ENCODE measurements at places on chromosomes 5 and 9. TPM values are rescaled to one million over a fixed set of nuclear protein-coding genes. Genes with fewer than 3 reads are reported as not detected.

GRCh38 chr5:155655569-155655968, 642.0 kb downstream of the KIF4B start:
- H3K27me3 ChIP-seq, result no peaks in the 10 kb centered on the region
- no peak for DNase-seq
- H3K27ac ChIP-seq, result no peak overlapping the region
- no peaks in the 10 kb centered on the region for H3K4me1 ChIP-seq
- no peak overlapping the region for H3K4me3 ChIP-seq

GRCh38 chr5:58794875-58795274, 212.0 kb downstream of the RAB3C start:
- no peak for DNase-seq
- H3K4me1 ChIP-seq, result no peaks in the 10 kb centered on the region
- no peaks in the 10 kb centered on the region for H3K36me3 ChIP-seq
- H3K4me3 ChIP-seq, result no peak overlapping the region

GFI1B gene
- not detected for total RNA-seq

PCDHB15 gene
- total RNA-seq, result 1.8 TPM

DNA sequence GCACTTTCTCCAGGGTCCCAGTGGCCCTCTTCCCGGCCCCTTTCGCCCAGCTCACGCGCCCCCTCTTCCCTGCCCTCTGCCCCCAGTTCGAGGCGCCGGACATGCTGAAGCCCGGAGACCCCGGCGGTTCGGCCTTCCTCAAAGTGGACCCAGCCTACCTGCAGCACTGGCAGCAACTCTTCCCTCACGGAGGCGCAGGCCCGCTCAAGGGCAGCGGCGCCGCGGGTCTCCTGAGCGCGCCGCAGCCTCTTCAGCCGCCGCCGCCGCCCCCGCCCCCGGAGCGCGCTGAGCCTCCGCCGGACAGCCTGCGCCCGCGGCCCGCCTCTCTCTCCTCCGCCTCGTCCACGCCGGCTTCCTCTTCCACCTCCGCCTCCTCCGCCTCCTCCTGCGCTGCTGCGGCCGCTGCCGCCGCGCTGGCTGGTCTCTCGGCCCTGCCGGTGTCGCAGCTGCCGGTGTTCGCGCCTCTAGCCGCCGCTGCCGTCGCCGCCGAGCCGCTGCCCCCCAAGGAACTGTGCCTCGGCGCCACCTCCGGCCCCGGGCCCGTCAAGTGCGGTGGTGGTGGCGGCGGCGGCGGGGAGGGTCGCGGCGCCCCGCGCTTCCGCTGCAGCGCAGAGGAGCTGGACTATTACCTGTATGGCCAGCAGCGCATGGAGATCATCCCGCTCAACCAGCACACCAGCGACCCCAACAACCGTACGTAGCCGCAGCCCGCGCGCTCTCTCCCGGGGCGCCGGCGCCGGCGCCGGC, 1.0 kb downstream of the PRDM6 start:
- H3K4me1 ChIP-seq, result no peaks in the 10 kb centered on the region
- peak overlapping the region; percentile 84 for H3K4me3 ChIP-seq
- H3K36me3 ChIP-seq, result no peaks in the 10 kb centered on the region
- peak overlapping the region; percentile 75 for H3K27ac ChIP-seq

- DNase-seq, result no peak
- H3K27me3 ChIP-seq, result peaks cover 1% of the 10 kb centered on the region
- H3K36me3 ChIP-seq, result no peaks in the 10 kb centered on the region
- peaks cover 27% of the 10 kb centered on the region for H3K4me1 ChIP-seq
- H3K27ac ChIP-seq, result no peak overlapping the region
- H3K4me3 ChIP-seq, result no peak overlapping the region
Measured at GRCh38 chr5:135327429-135328127, 71.5 kb downstream of the MACROH2A1 start.

DNA sequence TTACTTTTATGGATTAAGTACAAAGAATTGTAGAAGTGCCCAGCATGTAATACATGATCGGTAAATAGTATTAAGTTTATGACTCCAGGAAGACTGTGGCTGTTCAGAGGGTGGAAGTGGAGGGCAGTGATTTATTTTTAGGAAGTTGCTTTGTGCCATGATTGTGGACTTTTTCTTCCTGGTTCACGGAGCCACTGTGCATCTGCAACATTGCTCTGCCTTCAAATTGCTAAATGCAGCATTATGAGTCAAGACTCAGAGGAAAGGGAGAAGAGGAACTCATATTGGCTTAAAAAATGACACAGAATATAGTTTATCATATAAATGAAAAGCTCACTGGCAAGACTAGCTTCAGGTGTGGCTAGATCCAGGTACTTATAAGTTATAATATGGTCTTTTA, 301.5 kb downstream of the KCTD16 start:
- H3K4me1 ChIP-seq, result peaks cover 6% of the 10 kb centered on the region
- H3K4me3 ChIP-seq, result no peak overlapping the region
- H3K27ac ChIP-seq, result no peak overlapping the region
- no peaks in the 10 kb centered on the region for H3K36me3 ChIP-seq
- DNase-seq, result no peak
- no peaks in the 10 kb centered on the region for H3K27me3 ChIP-seq

GRCh38 chr5:151155775-151156506, 1.6 kb downstream of the ANXA6 start:
- H3K27me3 ChIP-seq, result no peaks in the 10 kb centered on the region
- peak overlapping the region; percentile 84 for H3K27ac ChIP-seq
- DNase-seq, result peak; percentile 42
- H3K36me3 ChIP-seq, result no peaks in the 10 kb centered on the region
- H3K4me1 ChIP-seq, result peaks cover 46% of the 10 kb centered on the region

DNA sequence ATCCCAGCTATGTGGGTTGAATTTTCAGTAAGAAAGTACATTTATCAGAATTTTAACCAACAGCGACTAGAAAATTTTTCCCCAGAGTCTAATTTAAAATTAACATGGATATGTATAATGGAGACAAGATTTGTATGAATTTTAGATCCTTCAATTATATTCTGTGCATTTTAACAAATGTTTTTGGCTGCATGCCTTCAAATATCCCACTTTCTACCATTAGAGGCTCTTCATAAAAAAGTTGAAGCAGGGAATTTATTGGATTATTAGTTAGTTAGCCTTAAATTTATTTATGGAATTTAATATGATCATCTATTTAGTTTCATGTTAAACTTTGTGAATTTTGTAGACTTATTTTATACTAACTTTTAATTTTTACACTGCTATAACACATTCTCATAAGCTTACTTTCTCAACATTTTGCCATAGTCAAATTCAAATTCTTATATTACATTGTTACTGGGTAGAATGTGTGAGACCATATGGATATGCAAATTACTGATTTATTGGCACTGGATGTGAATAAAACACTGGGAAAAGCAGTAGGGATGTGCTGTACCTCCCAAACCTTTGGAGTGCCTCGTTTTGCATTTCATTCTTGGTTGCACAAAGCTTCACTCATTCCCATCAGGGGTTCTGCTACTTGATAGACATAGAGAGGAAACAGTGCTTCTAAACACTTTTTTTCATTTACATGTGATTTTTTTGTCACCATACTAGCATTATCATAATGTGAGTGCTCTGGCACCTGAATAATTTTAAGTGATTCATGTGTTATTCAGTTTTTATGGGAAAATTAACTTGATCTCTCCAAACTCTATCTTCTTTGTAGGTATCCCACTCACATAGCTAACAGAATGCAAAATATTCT, 491.8 kb upstream of the COX7C start:
- H3K27ac ChIP-seq, result no peak overlapping the region
- H3K4me3 ChIP-seq, result no peak overlapping the region
- no peaks in the 10 kb centered on the region for H3K27me3 ChIP-seq
- DNase-seq, result no peak
- H3K36me3 ChIP-seq, result no peaks in the 10 kb centered on the region

QRFP gene
- total RNA-seq, result not detected

PNPLA7 gene
- total RNA-seq, result 0.56 TPM

DNA sequence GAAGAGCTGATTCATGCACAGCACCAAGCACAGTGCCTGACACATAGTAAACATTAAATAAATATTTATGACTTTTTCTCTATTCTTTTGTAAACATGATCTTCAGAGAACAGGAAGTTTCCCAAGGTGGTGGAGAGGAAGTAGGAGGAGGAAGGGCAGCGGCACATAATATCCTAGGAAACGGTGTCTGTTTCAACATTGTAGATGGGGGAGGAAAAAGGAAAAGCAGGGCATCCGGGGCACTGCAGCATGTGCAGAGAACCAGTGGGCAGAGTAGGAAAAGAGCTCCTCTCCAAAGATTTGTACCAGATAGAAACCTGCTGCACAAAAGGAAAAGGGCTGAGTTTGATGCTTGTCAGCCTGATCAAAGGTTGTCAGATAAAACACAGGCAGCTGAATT, 421.7 kb upstream of the ZNF462 start:
- no peaks in the 10 kb centered on the region for H3K27me3 ChIP-seq
- no peak for DNase-seq
- H3K4me1 ChIP-seq, result no peaks in the 10 kb centered on the region
- H3K27ac ChIP-seq, result no peak overlapping the region
- H3K36me3 ChIP-seq, result no peaks in the 10 kb centered on the region

GRCh38 chr5:140181002-140181483, 6.1 kb downstream of the CYSTM1 start:
- DNase-seq, result peak; percentile 32
- peak overlapping the region; percentile 82 for H3K27ac ChIP-seq
- no peaks in the 10 kb centered on the region for H3K36me3 ChIP-seq
- H3K27me3 ChIP-seq, result no peaks in the 10 kb centered on the region
- peaks cover 33% of the 10 kb centered on the region for H3K4me1 ChIP-seq

Data from hepatocyte (in vitro differentiated cells).